ENCODE measurements at places on chromosomes 7 and 10. TPM values are rescaled to one million over a fixed set of nuclear protein-coding genes. Genes with fewer than 3 reads are reported as not detected.

DNA sequence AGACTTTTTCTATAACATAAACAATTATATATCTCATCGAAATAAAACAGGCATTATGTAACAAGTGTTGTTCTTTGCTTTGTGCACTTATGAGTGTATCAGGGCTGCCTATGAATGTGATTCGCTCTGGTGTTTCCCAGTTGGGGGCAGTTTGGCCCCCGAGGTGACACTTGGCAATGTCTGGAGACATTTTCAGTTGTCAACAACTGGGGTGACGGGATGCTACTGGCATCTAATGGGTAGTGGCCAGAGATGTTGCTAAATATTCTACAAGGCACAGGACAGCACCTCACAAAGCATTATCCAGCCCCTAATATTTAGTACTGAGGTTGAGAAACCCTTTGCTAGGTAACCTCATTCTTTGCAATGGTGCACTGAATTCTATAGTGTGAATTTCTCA is 83.3 kb downstream of the PLCE1 start:
- no peaks in the 10 kb centered on the region for H3K36me3 ChIP-seq
- DNase-seq = no peak
- H3K27me3 ChIP-seq = no peaks in the 10 kb centered on the region

DNA sequence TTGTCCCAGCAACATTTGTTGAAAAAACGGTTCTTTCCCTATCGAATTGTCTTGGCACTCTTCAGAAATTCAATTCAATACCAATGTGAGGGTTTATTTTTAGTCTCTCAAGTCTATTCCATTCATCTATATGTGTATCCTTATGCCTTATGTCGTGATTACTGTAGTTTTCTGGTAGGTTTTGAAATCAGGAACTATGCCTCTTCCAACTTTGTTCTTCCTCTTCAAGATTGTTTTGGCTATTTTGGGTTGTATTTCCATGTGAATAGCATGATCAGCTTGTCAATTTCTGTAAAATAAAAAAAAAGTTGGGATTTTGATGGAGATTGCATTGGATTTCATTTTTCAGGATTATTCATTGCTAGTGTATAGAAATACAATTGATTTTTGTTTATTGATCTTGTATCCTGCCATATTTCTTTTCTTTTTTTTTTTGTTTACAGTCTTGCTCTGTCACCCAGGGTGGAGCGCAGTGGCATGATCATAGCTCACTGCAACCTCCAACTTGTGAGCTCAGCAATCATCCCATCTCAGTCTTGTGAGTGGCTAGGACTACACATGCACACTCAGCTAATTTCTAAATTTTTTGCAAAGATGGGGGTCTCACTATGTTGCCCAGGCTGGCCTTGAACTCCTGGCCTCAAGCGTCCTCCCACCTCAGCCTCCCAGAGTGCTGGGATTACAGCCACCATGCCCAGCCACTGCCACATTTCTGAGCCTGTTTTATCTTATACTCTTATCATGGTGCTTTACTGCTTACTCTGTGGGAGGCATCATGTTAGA is 46.2 kb upstream of the MKLN1 start:
- no peaks in the 10 kb centered on the region for H3K27me3 ChIP-seq
- H3K4me3 ChIP-seq = no peak overlapping the region
- no peak overlapping the region for H3K27ac ChIP-seq

- H3K27ac ChIP-seq = no peak overlapping the region
- DNase-seq = no peak
- no peaks in the 10 kb centered on the region for H3K36me3 ChIP-seq
- H3K4me1 ChIP-seq = peaks cover 12% of the 10 kb centered on the region
- no peak overlapping the region for H3K4me3 ChIP-seq
- no peaks in the 10 kb centered on the region for H3K27me3 ChIP-seq
Measured at GRCh38 chr7:138258197-138258559, 181.9 kb downstream of the AKR1D1 start.

GRCh38 chr10:45239642-45240041 is 75.8 kb downstream of the OR13A1 start:
- no peaks in the 10 kb centered on the region for H3K36me3 ChIP-seq
- H3K27ac ChIP-seq = no peak overlapping the region
- H3K27me3 ChIP-seq = no peaks in the 10 kb centered on the region
- peaks cover 10% of the 10 kb centered on the region for H3K4me1 ChIP-seq
- no peak for DNase-seq
- H3K4me3 ChIP-seq = no peak overlapping the region

DNA sequence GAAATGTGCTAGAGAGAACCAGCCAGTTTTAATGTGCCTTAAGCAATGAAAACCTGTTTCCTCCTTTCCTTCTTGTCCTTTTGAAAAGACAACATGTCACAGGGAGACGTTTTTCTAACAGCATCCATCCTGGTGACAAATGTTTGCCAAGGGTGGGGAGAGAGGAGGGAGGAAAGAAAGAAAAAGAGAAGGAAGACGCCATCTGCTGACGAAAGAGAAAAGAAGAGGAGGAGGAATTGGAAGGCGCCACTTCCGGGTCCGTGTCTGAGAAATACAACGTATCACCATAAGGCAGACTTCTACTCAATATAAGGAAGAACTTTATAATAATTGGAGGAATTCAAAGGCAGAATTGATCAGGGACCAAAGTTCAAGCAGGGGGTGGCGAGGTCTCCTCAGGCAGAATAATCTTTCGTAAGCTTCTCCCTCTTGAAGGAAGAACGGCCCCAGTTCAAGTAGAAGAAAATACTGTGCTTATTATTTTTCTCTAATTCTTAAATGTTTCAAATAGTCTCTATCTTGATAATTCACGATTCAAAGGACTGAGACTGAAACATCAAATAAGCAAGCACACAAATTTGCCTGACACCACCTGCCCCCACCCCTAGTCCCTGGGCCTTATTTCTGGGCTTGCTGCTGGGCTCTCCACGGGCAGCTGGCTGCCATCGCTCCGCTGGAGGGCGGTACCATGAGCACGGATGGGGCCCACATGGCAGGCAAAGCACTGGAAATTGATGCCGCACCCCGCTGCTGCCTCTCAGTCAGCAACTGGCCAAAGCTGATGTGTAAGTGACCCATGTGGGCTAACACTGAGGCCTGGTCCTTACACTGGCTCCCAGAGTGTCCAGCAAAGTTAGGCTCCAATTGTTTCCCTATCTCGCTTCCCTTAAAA is 273.7 kb upstream of the KLF14 start:
- no peak overlapping the region for H3K4me3 ChIP-seq
- no peaks in the 10 kb centered on the region for H3K36me3 ChIP-seq
- H3K27ac ChIP-seq = peak overlapping the region; percentile 51
- H3K4me1 ChIP-seq = peaks cover 64% of the 10 kb centered on the region

DNA sequence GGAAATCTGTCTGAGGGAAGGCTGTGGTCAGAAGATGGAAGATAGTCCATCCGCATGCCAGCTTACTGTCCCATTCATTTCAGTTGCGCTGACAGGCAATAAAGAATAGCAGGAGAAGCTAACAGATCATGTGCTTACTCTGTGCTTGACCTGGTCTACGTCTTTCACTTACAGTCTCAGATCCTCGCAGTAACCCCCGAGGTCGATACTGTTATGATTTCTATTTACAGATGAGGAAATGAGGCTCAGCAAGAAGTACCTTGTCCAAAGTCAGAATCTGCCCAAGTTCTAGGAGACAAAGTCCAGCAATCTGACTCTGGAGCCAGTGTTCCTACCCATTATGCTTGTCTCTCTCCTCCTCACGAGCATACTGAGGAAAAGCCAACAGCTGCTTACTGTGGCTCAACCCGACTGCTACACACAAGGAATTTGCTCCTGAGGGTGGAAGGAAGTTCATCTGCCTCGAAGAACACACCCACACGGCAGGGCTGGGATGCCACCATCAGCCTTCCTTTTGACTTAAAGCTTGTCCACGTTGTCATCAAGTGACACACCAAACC is 74.2 kb downstream of the MINPP1 start:
- H3K27ac ChIP-seq = no peak overlapping the region
- no peaks in the 10 kb centered on the region for H3K36me3 ChIP-seq
- H3K4me1 ChIP-seq = no peaks in the 10 kb centered on the region
- no peak overlapping the region for H3K4me3 ChIP-seq
- no peaks in the 10 kb centered on the region for H3K27me3 ChIP-seq

- no peak overlapping the region for H3K27ac ChIP-seq
- H3K36me3 ChIP-seq = no peaks in the 10 kb centered on the region
- H3K27me3 ChIP-seq = no peaks in the 10 kb centered on the region
- DNase-seq = no peak
Measured at GRCh38 chr7:102916426-102916825, 3.6 kb downstream of the LRRC17 start.

GRCh38 chr10:110392121-110392520 is 87.4 kb upstream of the SMNDC1 start:
- no peak overlapping the region for H3K4me3 ChIP-seq
- no peaks in the 10 kb centered on the region for H3K27me3 ChIP-seq
- DNase-seq = no peak
- peaks cover 36% of the 10 kb centered on the region for H3K4me1 ChIP-seq
- no peaks in the 10 kb centered on the region for H3K36me3 ChIP-seq

DNA sequence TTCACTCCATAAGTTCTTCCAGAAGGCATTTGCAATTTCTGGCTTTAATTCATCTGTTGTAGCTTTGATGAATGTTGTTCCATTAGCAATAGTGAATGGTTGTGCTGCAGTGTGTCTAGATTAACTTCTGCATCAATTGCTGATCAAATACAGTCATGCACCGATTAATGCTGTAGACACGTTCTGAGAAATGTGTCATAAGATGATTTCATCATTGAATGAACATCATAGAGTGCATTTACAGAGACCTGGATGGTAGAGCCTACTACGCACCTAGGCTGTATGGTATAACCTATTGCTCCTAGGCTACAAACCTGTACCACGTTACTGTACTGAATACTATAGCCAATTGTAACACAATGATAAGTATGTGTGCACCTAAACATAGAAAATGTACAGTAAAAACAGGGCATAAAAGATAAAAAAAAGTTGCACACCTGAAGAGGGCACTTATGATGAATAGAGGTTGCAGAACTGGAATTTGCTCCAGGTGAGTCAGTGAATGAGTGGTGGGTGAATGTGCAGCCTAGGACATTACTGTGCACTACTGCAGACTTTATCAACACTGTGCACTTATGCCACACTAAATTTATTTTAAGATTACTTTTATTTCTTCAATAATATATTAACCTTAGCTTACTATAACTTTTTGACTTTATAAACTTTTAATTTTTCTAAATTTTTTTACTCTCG is 170.7 kb downstream of the HERPUD2 start:
- H3K27me3 ChIP-seq = peaks cover 5% of the 10 kb centered on the region
- no peak for DNase-seq
- H3K4me1 ChIP-seq = no peaks in the 10 kb centered on the region
- H3K36me3 ChIP-seq = no peaks in the 10 kb centered on the region
- no peak overlapping the region for H3K4me3 ChIP-seq

- DNase-seq = no peak
- H3K27me3 ChIP-seq = no peaks in the 10 kb centered on the region
- no peak overlapping the region for H3K27ac ChIP-seq
- H3K36me3 ChIP-seq = no peaks in the 10 kb centered on the region
- no peak overlapping the region for H3K4me3 ChIP-seq
- peaks cover 7% of the 10 kb centered on the region for H3K4me1 ChIP-seq
Measured at GRCh38 chr7:55509322-55509721, 63.0 kb downstream of the VOPP1 start.

- no peak overlapping the region for H3K27ac ChIP-seq
- no peaks in the 10 kb centered on the region for H3K36me3 ChIP-seq
- no peaks in the 10 kb centered on the region for H3K4me1 ChIP-seq
- no peak overlapping the region for H3K4me3 ChIP-seq
- no peak for DNase-seq
- no peaks in the 10 kb centered on the region for H3K27me3 ChIP-seq
Measured at GRCh38 chr10:123442901-123443300, 223.3 kb upstream of the GPR26 start.

Gene PLPP4
- total RNA-seq = not detected

Gene NYAP1
- 1.1 TPM for total RNA-seq

Gene SKAP2
- total RNA-seq = 75.0 TPM

Gene NXPH1
- not detected for total RNA-seq

Gene PPP1R17
- total RNA-seq = not detected

Data from lower lobe of right lung (tissue), 2 donors.